ENCODE measurements at places on chromosomes 16 and 17.

- DNase-seq: peak; percentile 51
Measured at GRCh38 chr16:30186782-30187555, 3.6 kb downstream of the CORO1A start.

- no peak for DNase-seq
Measured at GRCh38 chr17:48219617-48220016, 112.1 kb downstream of the SNX11 start.

DNA sequence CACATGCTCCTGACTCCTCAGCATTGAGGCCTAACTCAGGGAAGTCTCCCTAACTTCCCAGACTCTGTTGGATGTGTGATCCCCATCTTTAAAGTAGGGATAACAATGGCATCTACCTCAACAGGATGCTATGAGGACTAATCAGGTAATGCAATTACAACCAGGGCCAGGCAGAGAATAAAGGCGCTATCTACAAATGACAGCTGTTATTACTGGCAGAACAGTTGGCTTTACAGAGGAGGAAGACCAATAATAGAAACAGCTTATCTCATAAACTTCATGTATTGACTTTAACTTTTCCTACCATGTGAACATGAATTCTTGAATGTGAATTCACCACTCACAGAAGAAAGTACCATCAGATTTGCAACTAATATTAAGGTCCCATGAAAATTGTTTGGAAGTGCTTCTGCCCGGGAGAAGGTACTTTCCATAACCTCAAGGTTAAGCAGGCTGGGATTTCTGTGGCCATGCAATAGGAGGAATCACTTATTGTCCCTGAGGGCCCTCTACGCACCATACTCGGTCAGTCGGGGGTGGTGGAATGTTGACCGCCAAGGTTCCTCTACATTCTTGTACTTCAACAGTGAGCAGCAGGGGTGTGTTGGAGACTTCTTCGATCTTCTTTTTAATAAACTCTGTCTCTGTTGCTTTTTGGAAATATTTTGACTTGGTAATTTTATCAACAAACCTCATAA lies 22.6 kb upstream of the ERN1 start:
- no peak for DNase-seq

GRCh38 chr16:88561485-88562359 lies 8.5 kb upstream of the ZC3H18 start:
- peak; percentile 64 for DNase-seq

- no peak for DNase-seq
Measured at GRCh38 chr17:68676856-68677255, 75.7 kb upstream of the FAM20A start.

DNA sequence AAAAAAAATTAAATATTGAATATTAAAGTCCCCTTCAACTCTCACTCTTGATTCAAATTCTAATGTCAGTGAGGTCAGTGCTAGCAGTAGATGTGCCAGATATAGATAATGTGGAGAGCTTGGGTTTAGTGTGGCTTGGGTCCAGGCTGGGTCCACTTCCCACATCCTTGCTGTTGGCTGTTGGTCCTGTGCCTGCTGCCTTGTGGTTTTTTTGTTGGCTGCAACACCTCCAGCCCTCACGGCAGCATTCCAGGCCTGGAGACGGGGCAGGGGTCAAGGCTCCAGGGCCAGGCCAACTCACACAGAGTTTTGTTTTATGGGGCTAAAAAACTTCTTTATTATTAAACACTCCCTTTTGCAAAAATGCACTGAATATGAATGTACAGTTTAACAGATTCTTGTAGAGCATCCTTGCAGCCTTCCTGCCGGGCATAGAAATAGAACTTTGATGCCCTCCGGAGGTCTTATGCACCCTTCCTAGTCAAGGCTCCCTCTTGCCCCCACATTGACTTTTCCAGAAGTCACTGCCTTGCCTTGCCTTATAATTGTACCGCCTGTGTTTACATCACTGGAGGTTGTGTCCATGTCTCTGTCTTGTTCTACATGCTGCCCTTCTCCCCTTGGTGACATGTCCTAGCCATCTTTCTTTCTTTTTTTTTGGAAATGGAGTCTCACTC lies 25.5 kb upstream of the MYO15B start:
- DNase-seq: no peak

GRCh38 chr16:10978871-10979446 lies 34.6 kb downstream of the CLEC16A start:
- DNase-seq: no peak

DNA sequence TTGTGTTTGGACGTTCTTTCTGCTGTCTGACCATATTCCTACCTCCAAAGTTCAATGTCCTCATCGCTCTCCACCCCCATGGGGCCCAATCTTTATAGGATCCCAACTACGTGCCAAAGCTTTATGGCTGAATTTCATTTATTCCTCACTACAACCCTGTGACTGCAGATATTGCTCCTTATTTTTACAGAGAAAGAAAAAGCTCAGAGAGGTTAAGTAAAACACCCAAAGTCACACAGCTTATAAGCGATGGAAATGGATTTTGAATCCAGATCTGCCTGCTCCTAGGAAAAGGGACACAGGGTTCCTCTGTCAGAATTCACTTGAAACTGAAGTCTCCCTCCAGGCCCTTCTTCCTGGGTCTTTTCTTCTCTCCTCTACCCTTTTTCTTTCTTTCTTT lies 9.3 kb downstream of the NGFR start:
- DNase-seq: no peak

DNA sequence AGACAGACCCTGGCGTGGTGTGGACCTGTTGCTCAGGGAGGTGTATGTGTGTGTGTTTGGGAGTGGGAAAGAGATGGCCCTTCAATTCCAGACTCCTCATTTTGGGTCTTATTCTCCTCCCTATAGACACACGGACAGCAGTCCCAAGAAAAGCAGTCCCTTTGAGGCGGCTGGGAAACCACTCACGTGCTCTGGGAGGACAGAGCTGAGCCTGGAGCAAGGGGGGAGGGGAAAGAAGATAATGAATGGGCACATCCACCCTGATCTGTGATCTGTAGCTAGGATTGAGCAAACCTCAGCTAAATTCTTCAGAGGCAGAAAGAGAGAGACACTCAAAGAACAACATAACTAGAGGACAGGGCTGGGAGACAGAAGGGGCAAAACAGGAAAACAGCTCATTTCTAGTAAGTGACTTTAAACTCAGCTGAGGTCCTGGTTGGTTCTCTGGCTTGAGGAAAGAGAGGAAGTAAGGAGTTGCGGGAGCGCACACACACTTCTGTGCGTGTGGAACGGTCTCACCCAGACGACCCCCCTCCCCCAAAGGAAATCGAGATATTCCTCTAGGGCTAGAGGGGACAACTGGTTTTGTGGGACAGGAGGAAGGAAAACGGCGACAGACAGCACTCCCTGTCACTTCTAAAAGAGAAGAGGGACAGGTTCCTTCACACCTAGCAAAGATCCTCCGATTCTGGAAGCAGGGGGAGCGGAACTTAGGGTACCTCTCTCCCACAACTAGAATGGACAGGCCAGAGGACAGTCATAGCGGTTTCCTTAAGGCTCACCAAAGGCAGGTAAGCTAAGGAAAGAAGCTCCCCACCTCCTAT lies 658 bp downstream of the RAB5C start:
- peak; percentile 42 for DNase-seq

DNA sequence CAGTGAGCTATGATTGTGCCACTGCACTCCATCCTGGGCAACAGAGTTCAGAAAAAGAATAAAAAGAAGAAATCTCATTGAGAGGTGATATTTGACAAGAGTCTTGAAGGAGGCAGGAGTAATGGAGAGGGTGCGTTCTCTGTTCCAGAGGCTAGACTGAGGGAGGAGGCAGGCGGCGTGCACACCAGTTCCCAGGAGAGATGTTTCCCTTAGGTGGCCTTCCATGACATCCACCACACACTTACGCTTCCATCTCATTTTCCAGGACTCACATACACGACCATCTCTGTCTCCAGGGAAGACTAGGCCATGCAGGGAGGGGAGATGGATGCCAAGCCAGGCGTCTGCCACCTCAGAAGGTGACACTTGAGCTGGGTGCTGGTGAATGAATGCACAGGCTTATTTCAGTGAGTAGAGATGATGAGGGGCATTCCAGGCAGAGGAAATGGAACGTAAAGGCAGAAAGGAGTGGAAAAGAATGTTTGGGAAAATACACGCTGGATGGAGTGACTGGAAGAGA lies 25.3 kb upstream of the N4BP1 start:
- DNase-seq: no peak

GRCh38 chr16:49494474-49494873 lies 120.9 kb downstream of the C16orf78 start:
- no peak for DNase-seq

DNA sequence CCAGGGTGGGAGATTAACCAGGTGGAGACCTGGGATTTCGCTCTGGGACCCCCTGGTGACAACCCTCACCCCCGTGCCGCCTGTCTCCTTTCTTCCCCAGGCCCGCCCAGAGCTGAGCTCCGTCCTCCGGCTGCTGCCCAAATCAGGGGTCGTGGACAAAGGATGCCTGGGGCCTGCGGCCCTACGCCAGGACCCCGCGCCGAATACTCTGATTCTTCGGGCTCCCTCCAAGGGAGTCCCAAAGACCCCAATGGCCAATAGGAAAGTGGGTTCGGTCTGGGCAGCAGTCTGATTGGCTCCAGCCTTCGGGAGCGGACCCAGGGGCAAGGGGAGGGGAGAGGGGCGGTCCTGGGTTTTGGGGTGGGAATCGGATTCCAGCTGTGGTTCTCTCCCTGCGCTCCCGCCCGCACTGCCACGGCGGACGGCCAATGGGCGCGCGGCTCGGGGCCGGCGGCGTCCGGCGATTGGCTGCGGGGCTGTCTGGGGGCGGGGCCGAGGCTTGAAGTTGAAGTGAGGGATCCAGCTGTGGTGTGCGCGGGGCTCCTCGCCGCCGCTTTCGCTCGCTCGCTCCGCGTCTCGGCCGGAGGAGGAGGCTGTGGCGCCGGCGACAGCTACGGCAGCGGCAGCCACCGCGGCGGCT lies at the start of gene CACNA1G:
Gene CACNA1G, plus strand, starts transcription at position 531 of the 640 bp plus-strand sequence. CDS start 745 bp downstream, outside the sequence.
- DNase-seq: peak; percentile 88

DNA sequence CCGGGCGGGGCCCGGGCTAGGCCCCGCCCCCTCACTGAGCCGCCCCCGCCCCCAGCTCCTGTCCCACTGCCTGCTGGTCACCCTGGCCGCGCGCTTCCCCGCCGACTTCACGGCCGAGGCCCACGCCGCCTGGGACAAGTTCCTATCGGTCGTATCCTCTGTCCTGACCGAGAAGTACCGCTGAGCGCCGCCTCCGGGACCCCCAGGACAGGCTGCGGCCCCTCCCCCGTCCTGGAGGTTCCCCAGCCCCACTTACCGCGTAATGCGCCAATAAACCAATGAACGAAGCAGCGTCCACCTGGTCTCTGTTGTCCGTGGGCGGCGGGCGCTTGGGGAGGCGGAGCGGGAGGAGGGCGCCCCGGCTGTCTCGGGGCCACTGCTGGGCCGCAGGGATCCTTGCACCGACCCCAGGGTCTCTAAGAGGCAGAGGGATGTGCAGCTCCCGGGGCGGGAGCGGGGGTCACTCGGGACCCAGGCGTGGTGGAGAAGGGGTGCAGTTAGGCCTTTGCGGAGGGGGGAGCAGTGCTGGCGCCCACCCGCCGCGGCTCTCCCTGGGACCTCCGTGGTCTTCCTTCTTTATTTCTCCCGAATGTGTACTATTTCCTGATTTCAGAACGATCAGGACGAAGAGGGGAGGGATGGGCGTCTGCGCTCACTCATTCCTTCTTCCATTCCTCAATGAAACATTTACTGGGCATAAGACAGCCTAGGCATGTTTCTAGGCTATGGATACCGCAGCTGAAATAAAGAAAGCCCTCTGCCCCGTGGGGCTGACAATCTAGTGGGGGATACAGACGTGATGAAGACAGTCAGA lies 2.0 kb downstream of the HBZ start:
- no peak for DNase-seq

- DNase-seq: no peak
Measured at GRCh38 chr17:9094193-9094592, 72.9 kb downstream of the NTN1 start.

DNA sequence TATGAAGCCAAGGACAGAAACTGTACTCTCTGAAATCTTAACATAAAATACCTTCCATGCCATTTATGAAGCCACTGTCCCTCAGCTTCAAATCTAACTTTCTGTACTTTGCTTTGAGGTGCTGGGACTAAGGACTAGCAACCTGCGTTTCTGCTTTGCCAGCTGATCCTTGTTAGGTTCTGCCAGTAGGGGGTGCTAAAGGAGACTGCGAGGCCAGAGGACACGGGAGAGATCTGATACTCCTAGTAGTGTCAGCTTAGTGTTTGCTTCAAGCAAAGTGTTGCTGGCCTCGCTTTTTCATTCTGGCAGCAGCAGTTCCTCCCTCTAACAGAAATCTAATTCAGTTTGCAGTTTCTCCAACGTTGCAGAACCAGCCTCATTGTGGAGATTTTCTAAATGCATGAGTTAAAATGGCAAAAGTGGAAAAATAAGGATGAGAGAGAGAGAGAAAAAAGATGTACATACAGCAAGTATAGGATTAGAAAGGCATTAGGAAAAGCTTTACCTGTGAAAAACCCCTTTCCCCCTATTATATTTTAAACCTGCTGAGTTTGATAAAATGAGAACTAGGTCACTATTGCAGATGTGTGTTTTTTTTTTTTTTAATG lies 297.5 kb downstream of the CA10 start:
- peak; percentile 3 for DNase-seq

- peak; percentile 25 for DNase-seq
Measured at GRCh38 chr17:82243648-82244412, 15.0 kb downstream of the SLC16A3 start.

DNA sequence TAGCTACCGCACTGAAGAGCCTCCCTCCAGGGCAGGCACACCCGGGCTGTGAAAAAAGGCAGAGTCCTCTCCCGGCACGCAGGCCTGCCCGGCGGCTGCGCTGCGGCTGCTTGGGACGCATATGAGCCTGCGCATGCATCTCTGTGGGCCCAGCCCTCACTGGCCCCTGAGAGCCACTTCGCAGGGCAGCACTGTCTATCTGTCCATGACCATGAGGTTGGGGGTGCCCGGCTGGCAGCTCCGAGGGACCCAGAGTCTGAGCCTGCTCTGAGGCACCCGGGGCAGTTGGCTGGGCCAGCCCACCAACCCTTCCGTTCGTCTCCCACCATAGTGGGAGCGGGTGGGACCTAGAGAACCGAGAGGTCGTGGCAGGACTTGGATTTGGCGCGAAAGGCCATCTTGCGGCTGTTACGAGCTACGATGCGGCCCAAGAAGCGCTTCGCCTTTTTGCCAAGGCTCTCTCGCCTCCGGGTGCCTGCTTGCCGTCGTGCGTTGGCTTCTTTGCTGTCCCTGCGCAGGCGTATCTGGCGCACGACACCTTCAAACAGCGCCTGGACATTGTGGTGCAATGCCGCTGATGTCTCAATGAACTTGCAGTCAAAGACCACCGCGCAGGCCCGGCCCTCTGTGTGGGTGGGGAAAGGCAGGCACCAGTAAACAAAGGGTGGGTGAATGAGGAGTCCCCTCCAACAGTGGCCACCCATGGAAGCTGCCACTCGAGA lies 3.2 kb upstream of the CDH16 start:
- DNase-seq: no peak

- no peak for DNase-seq
Measured at GRCh38 chr17:8289103-8289397, 580 bp downstream of the RANGRF start.

- no peak for DNase-seq
Measured at GRCh38 chr17:36825521-36825920, 111.8 kb upstream of the LHX1 start.

GRCh38 chr16:86725401-86725800 lies 147.1 kb downstream of the FOXL1 start:
- DNase-seq: no peak
